ENCODE measurements at places on chromosomes 1 and 21.

DNA sequence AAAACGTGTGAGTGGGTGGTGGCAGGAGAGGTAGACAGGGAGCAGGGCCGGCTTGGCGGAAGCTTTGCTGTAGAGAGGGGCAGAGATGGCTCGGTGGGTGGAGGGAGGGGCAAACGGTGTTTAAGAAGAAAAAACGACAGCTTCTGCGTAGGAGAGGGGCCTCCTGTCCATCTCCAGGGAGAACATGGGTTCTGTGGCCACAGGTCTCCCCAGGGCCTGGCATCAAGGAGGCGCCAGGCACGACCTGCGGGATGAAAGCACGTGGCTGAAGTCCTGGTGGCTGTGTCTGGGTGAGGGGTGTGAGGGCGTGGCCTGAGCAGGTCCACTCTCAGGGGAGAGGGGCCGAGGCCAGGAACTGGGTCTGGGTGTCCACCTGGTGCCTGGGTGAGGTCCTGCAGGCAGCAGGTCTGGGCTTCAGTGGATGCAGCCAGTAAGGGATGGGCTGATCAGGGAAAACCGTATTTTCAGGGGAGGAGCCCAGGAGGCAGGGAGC, 940 bp upstream of the PRKCZ start:
- no peak for DNase-seq

- DNase-seq = no peak
Measured at GRCh38 chr1:85816606-85817005, 108.4 kb upstream of the ZNHIT6 start.

DNA sequence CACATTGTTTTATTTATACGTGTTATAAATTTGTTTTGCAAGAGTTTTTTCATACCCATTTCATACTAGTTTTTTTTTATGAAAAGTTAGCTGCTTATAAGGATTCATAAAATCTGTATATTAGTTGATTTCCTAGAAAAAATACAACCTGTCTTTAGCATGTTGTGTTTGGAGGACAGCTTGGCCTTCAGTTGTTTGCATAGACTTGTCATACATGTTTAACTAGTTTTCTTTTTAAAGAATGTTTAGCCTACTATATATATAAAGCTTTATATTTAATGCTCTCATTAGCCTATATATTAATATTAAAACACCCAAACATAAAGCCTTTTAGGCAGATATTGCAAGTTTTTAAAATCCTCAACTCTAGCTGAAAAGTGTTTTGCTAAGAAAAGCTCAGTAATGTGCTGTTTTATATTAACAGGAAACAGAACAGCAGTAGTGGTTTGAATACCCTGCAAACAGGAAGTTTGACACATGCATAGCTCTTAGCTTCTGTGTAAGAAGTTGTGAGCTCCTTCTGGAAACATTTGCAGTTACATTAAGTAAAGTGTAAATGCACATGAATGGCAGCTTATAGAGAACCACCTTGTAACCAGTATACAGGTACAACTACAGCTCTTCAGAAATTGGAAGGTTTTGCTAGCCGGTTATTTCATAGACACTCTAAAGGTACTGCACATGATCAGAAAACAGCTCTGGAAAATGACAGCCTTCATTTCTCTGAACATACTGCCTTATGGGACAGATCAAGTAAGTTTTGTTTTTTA, at the start of gene PRKACB:
Gene PRKACB, plus strand, starts transcription at position 476 of the 770 bp plus-strand sequence. Its CDS starts 91 bp downstream, at position 567.
- DNase-seq = no peak

DNA sequence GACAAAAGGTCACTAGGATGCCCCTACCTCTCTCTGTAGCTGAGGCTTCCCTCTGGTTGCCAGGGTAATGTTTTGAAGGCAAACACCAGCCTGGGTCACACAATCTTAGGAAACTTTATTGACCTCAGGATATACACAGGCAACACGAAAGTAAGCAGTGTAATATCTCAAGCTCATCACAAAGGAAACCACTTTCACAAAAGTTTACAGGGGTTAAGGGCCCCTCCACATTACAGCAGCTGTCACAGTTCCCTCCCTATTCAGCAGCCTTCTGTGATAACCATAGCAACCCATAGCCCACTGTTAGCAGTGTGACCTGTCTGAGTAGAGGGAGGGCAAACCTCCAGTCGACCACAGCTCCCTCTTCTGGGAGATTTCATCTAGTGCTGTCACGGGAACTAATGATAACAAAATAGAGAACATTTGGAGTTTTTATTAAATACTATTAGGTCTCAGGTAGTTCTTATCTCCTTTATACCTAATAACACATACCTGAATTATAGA, 149.8 kb downstream of the PTPRC start:
- DNase-seq = no peak

- DNase-seq = no peak
Measured at GRCh38 chr1:153922076-153922971, 448 bp downstream of the GATAD2B start.

- no peak for DNase-seq
Measured at GRCh38 chr1:159646687-159647086, 59.1 kb downstream of the APCS start.

DNA sequence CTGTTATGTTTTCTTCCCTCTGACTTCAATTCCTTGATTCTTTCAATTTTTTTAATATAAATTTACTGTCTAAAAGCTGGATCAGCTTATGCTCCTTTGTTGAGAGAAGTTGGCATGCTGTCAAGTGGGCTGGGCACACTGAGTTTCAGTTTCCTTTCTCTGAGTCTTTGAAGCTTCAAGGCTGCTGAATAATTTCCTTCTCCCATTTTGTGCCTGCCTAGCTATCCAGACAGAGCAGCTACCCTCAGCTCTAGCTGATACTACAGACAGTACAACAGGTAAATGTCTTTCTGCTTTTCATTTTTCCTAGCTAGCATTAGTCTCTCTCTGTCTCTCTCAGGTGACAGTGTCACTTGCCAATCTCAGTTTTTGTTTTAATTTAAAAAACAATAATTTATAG, at the start of gene IFI44:
Gene IFI44, plus strand, starts transcription at position 204 of the 400 bp plus-strand sequence. CDS start 365 bp downstream, outside the sequence.
- DNase-seq = no peak

DNA sequence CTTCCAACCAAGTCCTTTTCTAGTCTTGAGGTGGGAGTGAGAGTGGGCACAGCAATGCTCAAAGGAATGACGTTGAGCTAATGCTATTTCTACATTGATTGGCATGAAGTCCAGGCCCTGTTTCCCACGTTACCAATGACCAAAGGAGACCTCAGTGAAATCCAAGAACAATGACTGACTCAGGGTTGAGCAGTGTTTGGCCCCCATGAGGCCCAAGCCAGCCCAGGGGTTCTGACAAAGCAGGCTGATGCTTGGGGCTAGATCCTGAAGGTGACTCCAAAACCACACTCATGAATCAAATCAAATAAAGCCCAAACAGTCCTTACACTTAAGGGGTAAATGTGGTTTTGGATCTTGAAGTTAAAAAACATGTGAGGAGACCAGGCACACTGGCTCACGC, 278.5 kb upstream of the GJB5 start:
- DNase-seq = no peak

GRCh38 chr1:89609781-89610456, 23.0 kb upstream of the LRRC8C start:
- DNase-seq = no peak

DNA sequence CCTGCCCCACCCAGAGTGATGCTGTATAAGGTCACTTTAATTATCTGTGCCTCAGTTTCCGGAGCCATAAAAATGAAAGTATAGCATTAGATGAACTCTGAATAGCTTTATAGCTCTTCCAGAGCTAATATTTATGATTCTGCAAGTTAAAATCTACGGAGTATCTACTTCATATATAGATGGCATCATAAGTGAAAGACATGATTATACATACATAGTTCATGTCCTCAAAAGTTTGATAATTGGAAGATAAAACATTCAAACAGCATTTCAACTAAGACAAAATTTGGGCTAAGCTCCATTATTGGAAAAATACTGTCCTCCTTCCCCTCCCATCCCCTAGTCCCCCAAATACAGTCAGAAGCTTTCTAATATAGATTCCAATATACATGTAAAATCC, 4.2 kb downstream of the AKT3 start:
- no peak for DNase-seq

Measured in left forelimb (tissue), 1 donor.